ENCODE measurements at places on chromosomes 11 and 22.

DNA sequence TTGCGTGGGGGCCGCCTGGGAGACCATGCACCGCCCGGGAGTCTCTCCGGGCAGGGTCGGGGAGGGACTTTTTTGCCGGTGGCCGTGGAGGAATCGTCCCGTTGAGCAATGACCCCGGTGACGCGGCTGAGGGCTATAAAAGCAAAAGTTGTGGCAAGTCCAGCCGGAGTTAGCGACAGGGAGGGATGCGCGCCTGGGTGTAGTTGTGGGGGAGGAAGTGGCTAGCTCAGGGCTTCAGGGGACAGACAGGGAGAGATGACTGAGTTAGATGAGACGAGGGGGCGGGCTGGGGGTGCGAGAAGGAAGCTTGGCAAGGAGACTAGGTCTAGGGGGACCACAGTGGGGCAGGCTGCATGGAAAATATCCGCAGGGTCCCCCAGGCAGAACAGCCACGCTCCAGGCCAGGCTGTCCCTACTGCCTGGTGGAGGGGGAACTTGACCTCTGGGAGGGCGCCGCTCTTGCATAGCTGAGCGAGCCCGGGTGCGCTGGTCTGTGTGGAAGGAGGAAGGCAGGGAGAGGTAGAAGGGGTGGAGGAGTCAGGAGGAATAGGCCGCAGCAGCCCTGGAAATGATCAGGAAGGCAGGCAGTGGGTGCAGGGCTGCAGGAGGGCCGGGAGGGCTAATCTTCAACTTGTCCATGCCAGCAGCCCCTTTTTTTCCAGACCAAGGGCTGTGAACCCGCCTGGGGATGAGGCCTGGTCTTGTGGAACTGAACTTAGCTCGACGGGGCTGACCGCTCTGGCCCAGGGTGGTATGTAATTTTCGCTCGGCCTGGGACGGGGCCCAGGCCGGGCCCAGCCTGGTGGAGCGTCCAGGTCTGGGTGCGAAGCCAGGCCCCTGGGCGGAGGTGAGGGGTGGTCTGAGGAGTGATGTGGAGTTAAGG is at the start of gene NEAT1:
Gene NEAT1 (plus strand): TSS at position 166 of the 883 bp plus-strand sequence.
- peak; percentile 99 for DNase-seq

DNA sequence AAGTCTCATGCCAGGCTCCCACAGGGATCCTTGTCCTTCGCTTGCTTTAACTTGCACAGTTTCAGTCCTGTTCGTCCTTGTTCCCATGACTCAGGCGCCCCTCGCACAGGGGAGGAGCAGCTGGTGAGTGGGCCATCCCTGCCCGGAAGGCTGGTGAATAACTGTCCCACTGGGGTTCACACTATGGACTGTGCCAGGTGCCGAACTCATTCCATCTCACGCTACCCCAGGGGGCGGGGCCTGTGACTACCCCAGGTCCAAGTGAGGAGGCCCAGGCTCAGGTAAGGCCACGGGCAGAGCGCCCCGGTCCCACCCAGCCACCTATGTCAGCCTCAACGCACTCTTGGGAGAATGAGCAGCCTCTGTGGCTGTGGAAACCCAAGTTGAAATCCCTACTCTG is 7.2 kb upstream of the CARD10 start:
- DNase-seq = no peak

DNA sequence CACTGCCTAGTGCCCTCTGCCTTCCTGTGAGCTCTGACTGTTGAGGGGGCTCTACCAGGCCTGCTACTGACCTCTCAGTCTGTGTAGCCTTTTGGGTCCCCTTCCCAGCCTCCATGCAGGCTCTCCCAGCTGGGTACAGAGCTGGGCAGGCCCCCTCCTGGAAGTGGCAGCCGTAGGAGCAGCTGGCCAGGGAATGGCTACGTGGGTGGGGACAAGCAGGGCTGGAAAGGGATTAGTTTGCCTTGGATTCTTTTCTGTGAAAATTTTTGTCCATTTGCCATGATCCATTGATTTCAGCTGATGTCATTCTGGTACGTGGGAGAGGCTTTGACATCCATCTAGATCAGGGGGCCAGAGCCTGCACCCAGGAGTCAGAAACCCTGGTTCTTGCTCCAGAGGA is 23.9 kb upstream of the NECTIN1 start:
- DNase-seq = no peak

GRCh38 chr11:131538322-131538721 is 167.9 kb downstream of the NTM start:
- DNase-seq = no peak

DNA sequence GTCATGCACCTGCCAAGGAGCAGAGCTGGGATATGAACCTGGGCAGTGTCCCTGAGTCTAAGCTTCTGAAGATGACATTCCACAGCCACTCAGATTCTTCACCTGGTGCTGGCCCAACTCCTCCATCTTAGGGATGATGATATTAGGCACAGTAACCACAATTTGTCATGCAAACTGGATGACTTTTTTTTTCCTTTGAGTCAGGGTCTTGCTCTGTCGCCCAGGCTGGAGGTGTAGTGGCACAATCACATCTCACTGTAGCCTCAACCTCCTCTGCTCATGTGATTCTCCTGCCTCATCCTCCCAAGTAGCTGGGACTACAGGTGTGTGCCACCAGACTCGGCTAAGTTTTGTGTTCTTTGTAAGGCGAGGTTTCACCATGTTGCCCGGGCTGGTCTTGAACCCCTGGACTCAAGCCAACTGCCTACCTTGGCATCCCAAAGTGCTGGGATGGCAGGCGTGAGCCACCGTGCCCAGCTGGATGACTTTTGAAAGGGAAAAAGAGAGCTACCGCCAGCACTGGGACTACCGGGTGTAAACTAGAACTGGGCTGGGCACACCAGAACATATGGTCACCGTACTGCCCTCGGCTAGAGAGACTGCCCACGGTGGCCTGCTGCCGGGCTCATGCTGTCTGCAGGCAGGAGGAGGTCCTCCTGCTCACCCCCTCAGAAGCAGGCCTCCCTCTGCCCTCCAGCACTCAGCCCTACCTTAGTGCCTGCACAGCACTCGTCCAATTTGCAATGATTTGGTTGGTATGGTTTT is 77.7 kb downstream of the NAT10 start:
- no peak for DNase-seq

- DNase-seq = no peak
Observed at GRCh38 chr11:27319072-27319471, 43.9 kb downstream of the CCDC34 start.

DNA sequence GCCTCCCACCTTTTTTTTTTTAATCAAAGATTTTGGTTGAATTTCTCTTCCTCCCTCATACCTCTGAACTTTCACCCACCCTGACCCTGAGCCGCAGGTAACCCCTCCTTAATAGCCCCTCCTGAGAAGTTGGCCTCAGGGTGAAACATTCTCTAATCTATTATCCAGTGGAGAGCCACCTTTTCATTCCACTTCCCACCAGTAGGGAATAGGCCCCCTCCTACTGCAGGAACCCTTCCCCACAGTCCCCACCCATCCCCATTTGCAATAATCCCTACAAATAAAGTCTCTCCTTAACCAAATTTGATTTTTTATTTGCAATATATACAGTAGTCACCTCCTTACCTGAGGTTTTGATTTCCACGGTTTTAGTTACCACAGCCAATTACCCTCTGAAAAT is 2.1 kb upstream of the SLC35F2 start:
- DNase-seq = no peak

GRCh38 chr11:44823006-44823405 is 96.2 kb downstream of the TSPAN18 start:
- DNase-seq = no peak

- DNase-seq = no peak
Observed at GRCh38 chr11:119309411-119309810, 7.5 kb downstream of the MCAM start.

- peak; percentile 59 for DNase-seq
Observed at GRCh38 chr22:33920927-33921524, 750 bp upstream of the LARGE1 start.

DNA sequence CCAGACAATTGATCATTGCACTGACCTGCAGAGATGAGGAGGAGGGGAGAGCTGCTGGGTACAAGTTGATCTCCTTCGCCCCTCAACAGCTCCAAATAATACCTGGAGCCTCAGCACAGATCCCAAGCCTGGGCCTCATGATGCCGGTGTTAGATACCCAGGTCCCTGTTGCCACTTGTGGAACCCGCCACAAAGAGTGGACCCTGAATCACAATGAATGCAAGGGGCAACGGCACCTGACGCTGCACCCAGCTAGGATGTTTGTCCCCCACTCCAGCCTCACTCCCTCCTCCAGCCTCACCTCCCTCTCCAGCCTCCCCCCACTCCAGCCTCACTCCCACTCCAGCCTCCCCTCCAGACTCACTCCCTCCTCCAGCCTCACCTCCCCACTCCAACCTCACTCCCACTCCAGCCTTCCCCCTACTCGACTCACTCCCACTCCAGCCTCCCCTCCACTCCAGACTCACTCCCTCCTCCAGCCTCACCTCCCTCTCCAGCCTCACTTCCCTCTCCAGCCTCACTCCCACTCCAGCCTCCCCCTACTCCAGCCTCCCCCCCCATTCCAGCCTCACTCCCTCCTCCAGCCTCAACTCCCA is 879.0 kb downstream of the BRD1 start:
- DNase-seq = no peak

GRCh38 chr22:17518406-17518805 is 44.9 kb upstream of the SLC25A18 start:
- no peak for DNase-seq

- no peak for DNase-seq
Observed at GRCh38 chr22:17633998-17634323, 4.6 kb upstream of the BCL2L13 start.

DNA sequence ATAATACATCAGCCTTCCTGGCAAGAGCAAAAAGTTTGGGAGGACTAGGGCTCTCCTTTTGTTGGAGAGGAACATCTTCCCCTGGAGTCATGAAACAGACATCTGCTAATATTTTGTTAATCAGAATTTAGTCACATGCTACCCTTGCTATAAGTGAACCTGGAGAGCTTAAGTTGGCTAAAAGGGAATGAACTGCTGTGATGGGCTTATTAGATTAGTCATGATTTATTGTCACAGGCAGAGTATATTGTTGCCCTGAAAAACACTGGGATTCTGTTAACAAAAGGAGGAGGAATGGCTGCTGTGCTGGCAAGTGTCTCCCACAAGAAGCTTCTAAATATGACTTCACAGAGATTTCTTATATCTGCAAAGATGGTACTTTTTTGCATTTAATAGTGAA is 16.0 kb downstream of the TCP11L1 start:
- no peak for DNase-seq

- DNase-seq = no peak
Observed at GRCh38 chr22:46512683-46513082, 24.7 kb downstream of the CELSR1 start.

GRCh38 chr11:107695446-107695845 is 16.4 kb downstream of the SLN start:
- DNase-seq = no peak

DNA sequence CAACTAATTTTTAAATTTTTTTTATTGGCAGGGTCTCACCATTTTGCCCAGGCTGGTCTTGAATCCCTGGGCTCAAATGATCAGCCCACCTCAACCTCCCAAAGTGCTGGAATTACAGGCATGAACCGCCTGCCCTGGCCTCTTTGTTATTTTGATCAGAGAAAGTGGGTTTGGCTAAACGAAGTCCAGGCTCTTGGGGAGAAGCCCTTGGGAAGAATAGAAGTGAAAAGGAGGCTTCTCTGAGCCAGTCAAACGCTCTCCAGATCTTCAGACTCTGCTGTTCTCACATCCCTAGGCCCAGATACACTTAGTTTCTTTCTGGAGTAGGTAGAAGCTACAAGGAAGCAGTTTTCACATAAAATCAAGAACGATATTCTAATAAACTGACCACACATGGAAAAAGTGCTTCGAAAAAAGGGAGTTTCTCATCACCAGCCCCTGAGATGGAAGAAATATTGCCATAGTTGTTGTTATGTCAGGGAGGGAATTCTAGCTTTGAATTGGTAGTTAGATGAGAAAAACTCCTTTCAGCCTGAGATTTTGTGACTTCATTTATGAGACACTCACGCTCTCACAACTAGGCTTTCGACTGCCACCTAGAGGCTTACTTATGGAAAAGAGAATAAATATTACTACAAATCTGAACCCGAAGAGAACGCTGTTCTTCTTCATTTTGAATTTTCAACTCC is 41.7 kb upstream of the AQP11 start:
- no peak for DNase-seq

DNA sequence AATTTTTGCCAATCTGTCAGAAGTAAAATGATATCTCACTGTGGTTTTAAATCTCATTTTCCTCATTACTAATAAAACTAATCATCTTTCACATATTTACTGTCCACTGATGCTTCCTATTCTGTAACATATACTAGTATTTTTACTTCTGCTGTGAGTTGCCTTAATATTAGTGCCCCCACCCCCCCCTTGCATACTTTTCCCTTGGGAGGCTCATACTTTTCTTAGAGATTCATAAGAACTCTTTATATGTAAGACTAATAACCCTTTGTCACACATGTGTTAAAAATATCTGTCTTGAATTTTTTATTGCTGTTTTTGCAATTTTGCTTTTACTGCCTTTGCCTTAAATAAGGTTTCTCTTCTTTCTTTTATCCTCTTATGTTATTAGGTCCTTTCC is 87.2 kb downstream of the PHF21A start:
- DNase-seq = no peak

GRCh38 chr22:50318356-50318697 is 8.5 kb downstream of the DENND6B start:
- DNase-seq = no peak

- DNase-seq = no peak
Observed at GRCh38 chr11:123700772-123701171, 40.7 kb downstream of the ZNF202 start.

DNA sequence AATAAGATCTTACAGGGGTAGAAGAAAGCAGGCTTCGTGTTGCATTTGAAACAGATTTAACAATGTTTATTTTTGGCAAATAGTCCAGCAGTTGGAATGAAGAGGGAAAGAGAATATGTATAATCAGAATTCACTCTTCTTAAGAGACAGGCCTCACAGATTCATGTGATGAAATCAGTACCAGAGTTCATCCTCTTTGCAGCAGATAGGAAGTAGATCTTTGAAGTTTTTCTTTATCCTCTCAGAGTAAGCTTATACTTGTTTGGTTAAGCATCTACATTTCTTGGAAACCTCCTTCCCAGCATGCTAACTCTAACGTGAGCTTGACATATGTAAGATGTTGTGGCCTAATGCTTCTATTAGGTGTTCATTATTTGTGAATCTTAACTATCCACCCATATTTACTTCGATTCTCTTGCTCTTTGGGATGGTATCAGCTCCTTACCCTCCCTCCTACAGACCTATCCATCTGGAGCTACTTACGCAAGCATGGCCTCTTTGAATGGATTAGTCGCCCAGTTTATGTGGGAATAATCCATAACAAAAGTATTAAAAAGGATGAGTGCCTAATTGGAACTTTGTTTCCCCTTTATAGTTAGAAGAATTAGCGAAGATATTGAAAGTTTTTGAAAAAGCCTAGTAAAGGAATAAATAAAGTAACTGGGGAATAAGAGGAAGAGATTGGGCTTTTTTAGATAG is 80.1 kb downstream of the PRMT3 start:
- DNase-seq = no peak

DNA sequence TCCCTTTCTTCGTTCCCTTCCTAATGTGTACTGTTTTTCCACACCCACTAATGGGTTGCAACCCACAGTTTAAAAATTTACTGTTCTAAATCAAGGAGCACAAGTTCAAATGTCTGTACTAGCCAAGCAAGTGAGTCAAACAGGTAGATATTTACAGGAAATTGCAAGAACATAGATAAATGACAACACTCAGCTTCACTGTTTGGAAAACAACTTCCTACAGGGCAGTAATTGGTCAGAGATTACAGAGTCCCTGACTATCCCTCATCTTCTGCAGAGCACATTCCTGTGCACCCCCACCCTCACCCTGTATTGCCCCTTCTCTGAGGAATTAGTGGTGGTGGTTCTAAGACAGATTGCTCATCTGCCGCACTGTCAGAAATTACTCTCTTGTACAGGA is 1.9 kb downstream of the SERPING1 start:
- DNase-seq = no peak

- DNase-seq = no peak
Observed at GRCh38 chr11:28887681-28888080, 779.5 kb downstream of the METTL15 start.
